ENCODE measurements at places on chromosomes 7 and 10.

DNA sequence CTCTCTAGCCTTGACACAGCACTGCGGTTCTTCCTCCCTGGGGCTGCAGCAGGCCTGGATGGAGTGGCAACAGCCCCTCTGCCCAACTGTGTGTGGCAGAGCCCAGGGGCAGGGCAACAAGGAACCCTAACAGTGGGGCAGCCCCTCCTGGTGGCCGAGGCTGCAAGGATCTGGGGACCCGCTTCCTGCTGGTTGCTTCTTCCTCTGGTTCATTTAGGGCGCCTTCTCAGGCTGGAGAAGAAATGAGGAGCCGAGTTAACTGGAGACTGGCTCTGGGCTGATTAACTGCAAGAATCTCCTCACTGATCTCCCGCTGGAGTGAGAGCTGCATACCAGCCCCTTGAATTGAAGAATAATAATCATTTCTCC is 80.1 kb upstream of the EMX2 start:
- ATAC-seq, result no peak

DNA sequence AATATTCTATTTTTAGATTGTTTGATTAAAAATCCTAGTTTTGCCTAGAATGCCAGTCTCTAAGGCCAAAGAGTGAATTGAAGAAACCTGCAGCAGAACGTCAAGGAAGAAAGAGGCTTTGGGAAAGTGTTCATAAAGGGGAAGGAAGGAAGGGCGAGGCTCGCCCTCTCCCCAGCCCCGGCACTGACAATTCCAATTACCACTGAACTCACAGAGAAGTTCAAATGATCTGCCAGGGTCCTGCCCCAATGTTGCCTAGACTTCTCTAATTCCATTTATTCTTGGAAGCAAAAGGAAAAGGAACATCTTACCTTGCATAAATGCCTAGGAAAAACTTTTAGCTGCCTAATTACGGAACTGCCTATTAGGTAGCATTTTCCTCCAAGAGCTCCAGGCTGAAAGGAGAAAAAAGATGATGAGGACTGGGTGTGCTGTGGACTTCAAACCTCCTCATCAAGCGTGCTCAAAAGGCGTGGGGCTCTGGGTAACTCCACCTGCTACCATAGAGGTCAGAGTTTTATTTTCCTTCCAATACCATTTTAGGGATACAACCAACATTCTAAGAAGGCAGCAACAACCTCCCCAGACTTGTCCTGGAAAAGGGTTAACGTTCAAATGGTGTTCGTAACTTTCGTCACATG is 134.5 kb downstream of the PKD1L1 start:
- ATAC-seq, result no peak

DNA sequence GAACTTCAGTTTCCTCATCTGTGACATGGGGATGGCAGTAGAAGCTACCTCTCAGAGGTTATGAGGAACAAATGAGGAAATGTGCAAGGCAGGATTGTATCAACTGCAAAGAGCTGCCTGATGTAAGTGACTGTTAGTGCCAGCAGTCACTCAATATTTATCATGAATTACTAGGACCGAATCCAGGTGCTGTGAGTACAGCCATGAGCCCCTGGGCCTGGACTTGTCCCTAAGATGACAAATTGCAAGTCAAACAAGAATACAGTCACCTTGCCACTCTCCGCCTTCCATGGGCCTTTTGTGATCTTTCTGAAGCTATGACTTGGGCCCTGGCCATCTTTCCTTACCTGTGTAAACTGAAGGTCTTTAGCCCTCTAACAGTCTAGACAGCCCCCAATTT is 27.7 kb upstream of the TLX1 start:
- no peak for ATAC-seq

- ATAC-seq, result no peak
Measured at GRCh38 chr10:72063703-72064391, 24.5 kb downstream of the SPOCK2 start.

- no peak for ATAC-seq
Measured at GRCh38 chr7:36346260-36346831, 43.3 kb upstream of the ANLN start.

DNA sequence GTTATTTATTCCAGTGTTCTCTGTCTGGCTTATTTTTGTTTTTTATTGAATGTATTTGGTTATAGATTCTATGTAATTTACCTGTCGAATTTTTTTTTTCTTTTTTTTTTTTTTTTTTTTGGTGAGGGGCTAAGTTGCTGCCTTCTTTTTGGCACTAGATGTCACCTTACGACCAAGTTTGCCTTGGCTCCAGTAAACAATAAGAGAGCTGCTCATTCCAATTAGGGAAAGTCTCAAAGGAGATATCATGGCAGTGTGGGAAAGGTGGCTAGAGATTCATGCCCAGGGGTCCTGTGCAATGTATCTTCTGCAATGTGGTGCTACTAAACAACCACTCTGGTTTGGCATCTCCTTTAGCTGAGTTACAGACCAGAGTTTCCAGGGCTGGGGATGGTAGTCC is 84.0 kb downstream of the PTPN20 start:
- no peak for ATAC-seq
